Stimulated activated CD4-positive, alpha-beta T cell treated with anti-CD3 and anti-CD28 coated beads, Interleukin-2, amount 100 ng/mL, for 24 hours (primary cell): ENCODE measurements at places on chromosomes 7 and 10.

DNA sequence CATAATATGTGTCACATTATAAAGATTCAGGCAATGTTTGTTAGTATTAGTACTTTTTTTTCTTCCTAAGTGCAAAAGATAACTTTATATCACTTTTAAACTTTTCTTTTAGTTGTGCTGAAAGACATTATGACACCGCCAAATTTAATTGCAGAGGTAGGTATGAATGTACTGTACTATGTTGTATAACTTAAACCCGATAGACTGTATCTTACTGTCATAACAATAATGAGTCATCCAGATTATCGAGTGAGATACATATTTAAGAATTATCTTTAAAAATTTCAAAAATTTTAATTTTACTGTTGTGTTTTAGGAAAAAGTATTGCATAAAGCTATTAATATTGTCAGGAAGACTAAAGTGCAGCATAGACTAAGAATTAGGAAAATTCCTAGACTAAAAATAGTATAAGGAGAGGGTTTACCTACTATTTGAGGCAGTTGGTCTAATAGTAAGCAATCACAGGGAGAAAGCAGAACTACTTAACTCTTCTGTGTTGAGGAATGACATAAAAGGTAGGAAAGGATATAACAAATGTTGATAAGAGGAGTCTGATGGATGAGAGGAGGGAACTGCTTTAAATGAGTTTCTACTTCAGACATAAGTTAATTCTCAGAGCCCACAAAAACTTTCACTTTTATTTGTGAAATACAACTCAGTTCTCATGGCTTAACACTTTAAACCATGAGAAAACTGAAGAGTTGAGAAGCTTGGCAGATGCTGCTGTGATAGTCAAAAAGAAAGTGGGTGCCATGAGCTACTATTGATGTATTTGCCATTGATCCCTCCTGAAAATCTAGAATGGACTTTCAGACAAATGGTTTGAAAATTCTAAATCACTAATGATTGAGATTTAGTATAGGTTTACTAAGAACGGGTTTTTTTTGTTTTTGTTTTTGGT is 67.8 kb downstream of the PTEN start:
- DNase-seq: no peak

GRCh38 chr10:34780818-34781380 is 34.2 kb downstream of the PARD3 start:
- DNase-seq: no peak

DNA sequence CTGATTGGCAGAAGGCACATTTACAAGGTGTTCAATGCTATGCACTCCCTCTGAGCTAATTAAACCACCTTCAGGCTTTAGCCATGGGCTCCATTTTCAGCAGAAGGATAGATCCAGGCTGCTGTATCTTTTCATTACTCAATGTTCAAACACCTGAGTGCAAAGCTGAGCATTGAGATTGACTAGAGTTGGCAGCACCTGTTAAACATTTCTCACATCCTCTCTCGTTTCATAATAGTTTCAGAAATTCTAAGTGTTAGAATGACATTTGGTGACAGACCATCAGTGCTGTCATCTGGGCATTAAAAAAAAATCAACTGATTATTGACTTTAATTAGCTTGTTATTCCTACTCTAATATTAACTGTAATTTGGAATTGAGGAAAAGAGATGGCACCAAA is 187.1 kb upstream of the SEMA3E start:
- no peak for DNase-seq

GRCh38 chr7:35729061-35729783 is 34.3 kb upstream of the HERPUD2 start:
- DNase-seq: peak; percentile 21

DNA sequence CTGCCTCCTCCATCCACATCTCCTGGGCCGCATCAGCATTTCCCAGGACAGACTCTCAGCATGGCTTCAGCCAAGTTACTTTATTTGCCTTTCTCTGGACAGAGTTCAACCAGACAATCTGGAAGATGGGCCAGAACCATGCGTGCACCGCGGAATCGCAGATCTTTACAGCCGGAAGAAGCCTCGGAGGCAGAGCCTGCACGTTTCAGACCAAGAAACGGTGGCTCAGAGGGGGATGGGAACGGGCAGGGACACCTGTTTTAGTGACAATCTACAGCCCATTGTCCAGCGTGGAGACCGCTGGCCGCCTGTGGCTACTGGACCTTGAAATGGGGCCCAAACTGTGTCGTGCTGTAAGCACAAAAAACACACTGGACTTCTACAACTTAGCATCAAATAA is 3.5 kb downstream of the VIPR2 start:
- DNase-seq: no peak

- DNase-seq: no peak
Observed at GRCh38 chr10:49611166-49611815, 1.2 kb downstream of the SLC18A3 start.

DNA sequence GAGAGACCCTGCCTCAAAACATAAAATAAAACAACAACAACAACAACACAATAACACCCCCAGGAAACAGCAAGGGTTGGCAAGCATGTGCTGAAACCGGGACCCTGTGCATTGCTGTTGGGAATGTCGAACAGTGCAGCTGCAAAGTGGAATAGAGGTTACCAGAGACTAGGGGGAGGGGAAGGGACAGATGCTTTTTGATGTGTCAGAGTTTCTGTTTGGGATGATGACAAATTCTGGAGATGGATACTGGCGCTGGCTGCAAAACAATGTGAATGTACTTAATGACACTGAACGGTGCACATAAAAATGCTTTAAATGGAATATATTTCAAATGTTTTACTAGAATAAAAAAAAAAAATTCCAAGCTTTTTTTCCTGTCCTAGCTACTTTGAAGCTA is 241.8 kb downstream of the TEX36 start:
- DNase-seq: no peak

DNA sequence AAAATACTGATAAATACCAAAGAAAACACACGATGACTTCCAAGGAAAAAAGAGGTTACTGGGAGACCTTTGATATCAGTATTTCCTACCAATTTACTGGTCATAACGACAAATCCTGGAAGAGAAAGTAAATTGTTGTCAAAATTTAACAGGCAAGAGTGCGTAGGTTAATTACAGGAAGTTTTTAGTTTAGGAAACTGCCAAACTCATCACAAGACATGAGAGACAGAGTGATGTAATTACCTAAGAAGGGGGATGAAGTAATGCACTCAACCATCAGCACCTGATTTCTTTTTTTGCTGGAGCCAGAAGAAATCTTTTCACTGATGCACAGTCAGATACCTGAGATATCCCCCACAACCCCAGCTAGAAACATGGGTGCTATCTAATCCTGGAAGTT is 16.8 kb downstream of the MACC1 start:
- DNase-seq: no peak

- DNase-seq: no peak
Observed at GRCh38 chr7:72053292-72053691, 358.8 kb downstream of the CALN1 start.

DNA sequence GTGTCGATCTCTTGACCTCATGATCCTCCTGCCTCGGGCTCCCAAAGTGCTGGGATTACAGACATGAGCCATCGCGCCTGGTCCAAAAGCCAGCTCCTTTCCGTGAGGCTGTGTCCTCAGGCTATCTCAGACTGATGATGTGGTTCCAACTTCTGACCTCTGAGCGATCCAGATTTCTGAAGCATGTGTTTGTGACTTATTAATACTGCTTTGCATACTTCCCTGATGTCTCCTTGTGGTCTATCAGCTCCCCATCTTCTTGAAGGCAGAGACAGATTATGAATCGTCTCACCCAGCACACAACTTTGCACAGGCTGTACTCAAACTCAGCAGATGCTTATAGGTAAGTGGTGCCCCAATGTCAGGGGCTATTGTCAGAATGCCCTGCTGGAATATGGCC is 2.0 kb upstream of the PLPP4 start:
- no peak for DNase-seq

DNA sequence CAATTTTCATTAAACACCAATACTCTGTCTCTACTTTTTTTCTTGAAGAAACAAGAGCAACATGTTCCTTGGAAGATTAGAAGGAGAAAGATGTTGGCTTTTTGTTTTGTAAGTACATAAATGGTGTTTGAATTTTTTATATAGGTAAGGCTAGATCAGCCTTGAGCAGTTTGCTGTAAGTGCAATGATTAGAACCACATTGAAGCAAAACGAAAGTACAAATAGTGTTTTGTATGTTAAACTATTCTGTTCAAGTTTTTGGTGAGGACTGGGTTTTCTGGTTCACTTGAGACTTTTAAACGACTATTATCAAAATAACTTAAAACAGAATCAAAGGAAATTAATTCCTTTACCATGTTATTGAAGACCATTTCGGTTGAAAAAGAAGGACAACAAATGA is 162.9 kb upstream of the NRP1 start:
- DNase-seq: no peak

DNA sequence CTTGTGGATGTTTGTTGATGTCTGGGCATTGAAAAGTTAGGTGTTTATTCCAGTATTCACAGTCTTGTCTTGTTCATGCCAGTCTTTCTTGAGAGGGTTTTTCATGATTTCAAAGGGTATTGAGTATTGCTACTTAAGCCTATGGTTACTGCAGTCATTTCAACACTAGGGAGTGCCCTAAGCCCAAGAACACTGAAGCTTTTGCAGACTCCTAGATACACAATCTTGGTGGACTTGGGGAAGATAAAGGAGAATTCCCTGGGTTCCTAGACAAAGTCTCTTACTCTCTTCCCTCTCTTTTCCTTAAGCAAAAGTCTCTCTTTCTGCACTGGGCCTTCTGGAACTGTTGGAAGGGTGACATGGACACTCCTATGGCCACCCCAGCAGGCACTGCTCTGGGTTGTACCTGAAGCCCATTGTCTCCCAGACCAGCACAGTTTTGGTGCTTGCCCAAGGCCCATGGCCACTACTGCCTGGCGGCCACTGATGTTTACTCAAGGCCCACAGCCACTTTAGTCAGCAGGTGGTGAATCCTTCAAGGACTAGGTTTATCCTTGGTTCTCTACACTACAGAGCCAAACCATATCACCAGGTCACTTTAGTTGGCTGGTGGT is 24.9 kb downstream of the SAMD9 start:
- DNase-seq: no peak

- no peak for DNase-seq
Observed at GRCh38 chr10:17073725-17074540, 55.7 kb downstream of the CUBN start.

DNA sequence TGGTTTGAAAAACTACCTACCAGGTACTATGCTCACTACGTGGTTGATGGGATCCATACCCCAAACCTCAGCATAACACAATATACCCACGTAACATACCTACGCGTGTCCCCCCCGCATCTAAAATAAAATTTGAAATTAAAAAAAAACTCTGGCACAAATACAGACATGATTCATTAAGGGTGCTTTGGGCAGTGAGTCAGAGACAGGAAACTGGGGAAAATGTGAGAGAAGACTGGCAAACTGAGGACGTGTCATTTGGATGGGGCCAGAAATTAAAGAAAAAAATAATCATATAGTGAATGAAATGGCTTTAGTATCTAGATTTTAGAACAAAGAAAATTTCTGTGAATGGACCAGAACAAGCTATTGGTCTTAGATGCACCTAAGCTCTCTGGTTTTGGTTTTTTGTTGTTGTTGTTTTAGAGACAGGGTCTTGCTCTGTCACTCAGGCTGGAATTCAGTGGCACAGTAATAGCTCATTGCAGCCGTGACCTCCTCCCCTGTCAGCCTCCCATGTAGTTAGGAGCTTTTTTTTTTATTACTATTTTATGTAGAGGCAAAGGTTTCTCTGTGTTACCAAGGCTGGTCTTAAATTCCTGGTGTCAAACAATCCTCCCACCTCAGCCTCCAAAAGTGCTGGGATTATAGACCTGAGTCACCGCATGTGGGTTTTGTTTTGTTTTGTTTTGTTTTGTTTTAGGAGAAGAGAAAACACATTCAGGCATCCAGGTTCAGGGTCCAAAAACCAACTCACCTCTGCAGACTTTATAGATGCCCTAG is 5.9 kb upstream of the PRSS58 start:
- no peak for DNase-seq

GRCh38 chr7:75635036-75635435 is 103.7 kb downstream of the HIP1 start:
- DNase-seq: no peak

GRCh38 chr10:79246209-79246581 is 101.1 kb upstream of the PPIF start:
- no peak for DNase-seq

DNA sequence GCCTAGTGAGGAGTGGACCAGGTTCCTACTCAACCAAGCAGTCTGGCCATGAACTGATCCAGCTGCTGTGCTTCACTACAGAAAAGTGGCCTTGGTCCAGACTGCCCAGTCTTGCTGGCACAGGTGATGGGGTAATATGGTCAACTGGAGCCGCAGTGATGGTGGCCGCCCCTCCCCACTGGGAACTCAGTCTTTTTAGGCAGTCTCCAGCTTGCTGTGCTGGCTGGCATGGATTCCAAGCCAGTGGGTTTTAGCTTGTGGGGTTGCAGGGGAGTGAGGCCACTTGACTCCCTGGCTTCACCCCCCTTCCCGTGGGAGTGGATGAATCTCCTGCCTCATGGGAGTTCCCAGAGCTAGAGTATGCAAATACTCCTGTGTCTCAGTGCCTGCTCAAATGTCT is 52.7 kb upstream of the CDK6 start:
- no peak for DNase-seq

GRCh38 chr7:94444813-94445212 is 50.1 kb downstream of the COL1A2 start:
- no peak for DNase-seq

DNA sequence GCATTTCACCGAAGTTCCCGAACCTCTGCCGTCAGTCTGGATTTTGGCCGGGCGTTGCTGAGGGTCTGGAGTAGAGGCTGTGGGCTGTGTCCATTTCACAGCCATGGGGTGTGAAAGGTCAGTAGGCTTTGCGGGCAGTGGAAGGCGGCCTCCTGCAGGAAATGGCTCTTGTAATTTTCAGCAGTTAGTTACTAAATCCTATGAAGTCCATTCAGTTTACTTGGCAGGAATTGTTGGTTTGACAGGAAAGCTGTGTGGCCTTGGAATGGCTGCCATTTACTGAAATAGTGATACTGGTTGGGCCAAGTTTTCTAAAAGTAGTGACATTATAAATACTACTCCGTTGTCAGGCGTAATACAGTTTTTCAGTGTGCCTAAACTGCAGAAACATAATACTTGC is 303.7 kb downstream of the CCDC3 start:
- DNase-seq: no peak

DNA sequence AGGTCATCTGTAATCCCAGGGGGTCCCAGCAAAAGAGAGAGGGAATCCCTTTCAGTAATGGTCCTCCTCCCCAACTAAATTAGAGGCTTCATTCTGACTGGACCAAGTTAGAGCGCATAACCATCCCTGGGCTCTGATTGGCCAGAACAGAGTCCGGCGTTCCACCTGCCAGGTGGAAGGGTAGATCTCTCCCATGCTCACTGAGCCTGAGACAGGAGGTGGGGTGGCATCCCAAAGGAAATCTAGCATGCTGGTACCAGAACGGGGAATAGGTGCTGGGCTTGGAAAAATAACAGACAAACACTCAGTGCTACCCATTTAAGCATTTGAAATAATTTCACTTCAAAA is 21.0 kb upstream of the TSPAN33 start:
- DNase-seq: no peak

GRCh38 chr10:93469454-93469853 is 12.7 kb downstream of the MYOF start:
- DNase-seq: no peak

GRCh38 chr7:90717296-90718060 is 121.4 kb downstream of the CDK14 start:
- DNase-seq: no peak
